ENCODE measurements at places on chromosomes 13 and 19. TPM values are rescaled to one million over a fixed set of nuclear protein-coding genes. Genes with fewer than 3 reads are reported as not detected.

Gene TUBB4A
- 0.86 TPM for polyA plus RNA-seq

Gene ZNF723
- polyA plus RNA-seq, result not detected

Gene KASH5
- not detected for polyA plus RNA-seq

Gene CEACAM8
- polyA plus RNA-seq, result not detected

Gene PRR36
- not detected for polyA plus RNA-seq

Gene ARHGAP45
- polyA plus RNA-seq, result 169 TPM

Gene ZNF792
- 17.2 TPM for polyA plus RNA-seq

DNA sequence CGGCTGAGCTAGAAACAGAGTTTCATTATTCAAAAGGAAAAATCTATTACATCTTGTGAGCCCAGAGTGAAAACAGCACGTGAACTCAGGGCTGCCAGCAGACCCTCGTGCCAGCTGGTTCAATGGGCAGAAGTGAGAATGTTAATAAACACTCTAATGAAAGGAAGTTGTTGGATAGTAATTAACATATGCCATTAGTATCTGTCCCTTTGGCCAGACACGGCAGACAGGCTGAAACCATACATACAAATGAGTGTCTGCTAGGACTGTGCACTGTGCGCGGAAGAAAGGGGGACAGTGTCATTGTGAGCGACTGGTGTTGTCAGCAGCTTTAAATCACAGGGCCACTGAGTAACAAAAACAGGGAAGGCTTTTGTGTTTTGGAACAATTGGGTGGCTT lies 121.9 kb upstream of the TSC22D1 start:
- H3K27ac ChIP-seq, result no peak overlapping the region
- no peaks in the 10 kb centered on the region for H3K4me1 ChIP-seq
- H3K36me3 ChIP-seq, result no peaks in the 10 kb centered on the region
- H3K27me3 ChIP-seq, result peaks cover 4% of the 10 kb centered on the region

GRCh38 chr19:35963514-35963913 lies 27.3 kb downstream of the LRFN3 start:
- no peak overlapping the region for H3K4me3 ChIP-seq
- no peaks in the 10 kb centered on the region for H3K36me3 ChIP-seq
- no peak overlapping the region for H3K27ac ChIP-seq
- peaks cover 28% of the 10 kb centered on the region for H3K4me1 ChIP-seq

DNA sequence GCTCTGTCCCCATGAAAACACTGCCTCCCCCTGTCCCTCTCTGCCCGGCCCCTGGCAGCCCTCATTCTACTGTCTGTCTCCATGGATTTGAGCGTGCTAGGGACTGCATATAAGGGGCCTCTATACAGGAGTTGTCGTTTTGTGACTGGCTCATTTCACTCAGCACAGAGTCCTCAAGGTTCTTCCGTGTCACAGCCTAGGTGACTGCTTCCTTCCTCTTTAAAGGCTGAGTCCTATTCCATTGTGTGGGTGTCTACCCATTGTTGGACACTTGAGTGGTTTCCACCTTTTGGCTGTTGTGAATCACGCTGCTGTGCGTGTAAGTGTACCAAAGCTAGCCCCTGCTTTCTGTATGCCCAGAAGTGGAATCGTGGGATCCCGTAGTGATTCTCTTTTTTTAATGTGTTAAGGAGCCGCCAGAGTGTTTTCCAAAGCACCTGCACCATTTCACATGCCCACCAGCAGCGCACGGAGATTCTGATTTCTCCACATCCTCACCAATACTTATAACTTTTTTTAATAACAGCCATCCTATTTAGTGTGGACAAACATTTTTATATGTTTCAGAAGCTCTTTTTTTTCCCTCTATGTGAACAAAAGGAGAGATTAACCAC lies 116.7 kb downstream of the COL4A2 start:
- H3K27me3 ChIP-seq, result peaks cover 10% of the 10 kb centered on the region
- no peak overlapping the region for H3K27ac ChIP-seq
- H3K4me3 ChIP-seq, result no peak overlapping the region
- DNase-seq, result no peak

GRCh38 chr13:105783261-105783660 lies 752.2 kb downstream of the EFNB2 start:
- no peaks in the 10 kb centered on the region for H3K36me3 ChIP-seq
- no peaks in the 10 kb centered on the region for H3K4me1 ChIP-seq
- no peak overlapping the region for H3K4me3 ChIP-seq
- H3K27ac ChIP-seq, result no peak overlapping the region
- no peaks in the 10 kb centered on the region for H3K27me3 ChIP-seq

DNA sequence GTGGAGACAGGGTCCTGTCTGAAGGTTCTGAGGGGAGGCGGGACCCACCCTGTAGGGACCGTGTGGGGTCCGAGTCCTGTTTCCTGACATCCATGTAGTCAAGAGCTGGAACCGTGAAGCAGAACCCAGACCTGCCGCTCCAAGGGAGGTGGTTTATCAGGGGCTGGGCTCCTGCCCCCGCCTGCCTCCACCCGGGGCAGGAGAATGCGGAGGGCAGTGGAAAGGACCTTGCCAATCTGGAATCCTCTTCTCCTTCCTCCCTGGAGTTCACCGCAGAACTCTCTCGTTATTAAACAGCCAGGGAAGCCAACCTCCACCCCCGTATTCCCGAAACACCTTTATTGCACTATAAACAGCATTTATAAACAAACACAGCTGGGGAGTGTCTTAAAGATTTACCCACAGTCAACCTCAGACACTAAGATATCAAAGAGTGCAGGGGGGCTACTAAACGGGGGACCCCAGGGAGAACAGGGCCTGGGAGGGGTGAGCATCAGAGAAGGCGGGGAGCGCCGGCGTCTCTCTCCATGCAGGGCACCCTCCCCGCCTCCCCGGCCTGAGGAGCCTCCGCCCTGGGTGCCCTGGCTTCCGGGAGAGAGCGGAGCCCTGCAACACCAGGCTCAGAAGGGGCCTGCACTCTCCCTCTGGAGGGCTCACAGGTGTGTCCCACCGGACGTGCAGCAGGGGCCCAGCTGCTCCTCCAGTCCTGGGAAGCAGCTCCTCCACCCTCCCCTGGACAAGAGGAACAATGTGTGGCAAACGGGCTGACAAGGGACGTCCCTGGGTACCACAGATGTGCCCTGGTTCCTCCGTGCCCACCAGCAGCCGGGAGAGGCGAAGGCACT lies 3.6 kb downstream of the C2CD4C start:
- H3K27me3 ChIP-seq, result no peaks in the 10 kb centered on the region
- H3K36me3 ChIP-seq, result no peaks in the 10 kb centered on the region
- H3K4me1 ChIP-seq, result peaks cover 6% of the 10 kb centered on the region
- H3K4me3 ChIP-seq, result no peak overlapping the region
- no peak for DNase-seq
- no peak overlapping the region for H3K27ac ChIP-seq

DNA sequence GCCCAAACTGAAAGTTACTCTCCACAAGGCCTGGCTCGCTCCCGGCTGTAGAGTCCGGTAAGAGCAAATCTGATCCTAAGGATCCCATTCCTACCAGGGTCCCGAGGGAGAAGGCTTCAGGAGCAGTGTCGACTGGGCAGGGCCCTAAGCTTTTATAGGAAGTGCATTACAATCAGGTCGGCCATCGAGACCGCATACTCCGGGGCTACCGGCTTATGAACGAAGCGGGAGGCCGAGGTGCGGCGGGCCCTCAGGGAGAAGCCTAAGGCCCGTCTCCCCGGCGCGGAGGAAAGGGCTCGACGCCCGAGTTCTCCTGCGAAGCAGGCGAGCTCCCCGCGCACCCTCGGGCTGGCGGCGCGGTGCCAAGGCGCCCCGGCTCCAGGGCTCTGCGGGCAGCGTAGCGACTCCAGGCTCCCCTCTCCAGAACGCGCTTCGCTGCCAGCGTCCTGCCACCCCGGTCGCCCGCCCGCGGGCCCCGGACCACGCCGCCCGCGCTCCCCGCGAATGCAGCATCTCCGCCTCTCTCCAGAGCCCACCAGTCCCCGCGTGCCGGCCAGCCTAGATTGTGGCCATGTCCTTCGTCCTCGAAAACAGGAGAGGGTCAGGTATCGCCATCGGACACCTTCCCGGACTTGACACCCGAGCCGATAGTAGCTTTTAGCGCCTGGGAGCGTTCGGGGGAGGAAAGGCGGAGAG lies 1.4 kb downstream of the EFNB2 start:
- H3K4me3 ChIP-seq, result peak overlapping the region; percentile 82
- H3K4me1 ChIP-seq, result peaks cover 19% of the 10 kb centered on the region
- DNase-seq, result peak; percentile 18
- H3K36me3 ChIP-seq, result no peaks in the 10 kb centered on the region
- peaks cover 31% of the 10 kb centered on the region for H3K27me3 ChIP-seq
- no peak overlapping the region for H3K27ac ChIP-seq

- H3K36me3 ChIP-seq, result no peaks in the 10 kb centered on the region
- DNase-seq, result no peak
- no peaks in the 10 kb centered on the region for H3K4me1 ChIP-seq
- no peaks in the 10 kb centered on the region for H3K27me3 ChIP-seq
These were observed 53.0 kb upstream of the TPM4 start for GRCh38 chr19:16023146-16023915.

DNA sequence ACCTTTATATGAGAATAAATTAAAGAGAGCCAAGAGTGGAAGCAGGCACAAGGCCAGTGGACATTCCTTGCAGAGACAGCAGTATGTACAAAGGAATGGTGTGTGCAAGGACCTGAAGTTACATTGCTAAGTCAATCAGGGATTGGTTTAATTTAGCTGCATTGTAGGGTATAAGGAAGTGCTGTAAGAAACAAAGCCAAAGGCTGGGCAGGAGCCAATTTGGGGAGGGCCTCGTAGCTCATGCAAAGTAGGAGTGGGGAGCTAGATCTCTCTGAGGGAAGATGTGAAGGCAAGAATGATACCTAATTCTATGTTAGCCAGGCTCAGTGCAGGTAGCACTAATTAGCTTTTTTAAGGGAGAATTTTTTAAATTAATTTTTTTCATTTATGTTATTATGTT lies 76.7 kb downstream of the SLAIN1 start:
- no peak for DNase-seq
- H3K27me3 ChIP-seq, result no peaks in the 10 kb centered on the region
- no peaks in the 10 kb centered on the region for H3K4me1 ChIP-seq
- no peak overlapping the region for H3K4me3 ChIP-seq

DNA sequence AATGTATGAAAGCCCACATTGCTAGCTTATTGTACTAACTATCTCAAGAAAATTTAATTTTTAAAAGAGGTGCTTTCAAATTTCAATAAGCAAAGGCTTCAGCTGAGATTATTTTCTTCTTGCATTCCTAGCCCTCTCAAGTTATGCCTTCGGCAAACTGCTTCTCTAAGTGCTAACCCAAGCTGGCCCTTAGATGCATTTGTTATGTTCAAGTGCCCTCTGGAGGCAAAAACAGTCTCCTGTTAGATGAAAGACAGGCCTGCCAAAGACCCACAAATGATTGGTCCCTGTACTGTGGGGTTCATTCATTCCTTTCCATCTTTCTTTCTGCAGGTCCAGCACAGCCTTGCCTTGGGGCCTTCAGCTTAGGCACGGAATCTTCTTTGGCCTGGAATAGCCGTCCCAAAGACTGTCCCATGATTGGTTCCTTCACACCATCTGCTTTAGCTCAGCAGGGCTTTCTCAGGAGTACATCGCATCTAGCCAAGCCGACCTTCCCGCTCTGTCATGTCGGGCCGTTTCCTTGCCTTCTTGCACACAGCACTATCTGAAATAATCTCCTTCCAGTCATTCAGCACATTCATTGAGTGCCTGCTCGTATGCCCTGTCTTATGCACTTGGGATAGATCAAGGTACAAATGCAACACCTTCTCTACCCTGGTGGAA lies 26.4 kb upstream of the TPTE2 start:
- H3K4me3 ChIP-seq, result peak overlapping the region; percentile 80
- peaks cover 17% of the 10 kb centered on the region for H3K36me3 ChIP-seq
- H3K4me1 ChIP-seq, result peaks cover 27% of the 10 kb centered on the region
- peak; percentile 20 for DNase-seq

DNA sequence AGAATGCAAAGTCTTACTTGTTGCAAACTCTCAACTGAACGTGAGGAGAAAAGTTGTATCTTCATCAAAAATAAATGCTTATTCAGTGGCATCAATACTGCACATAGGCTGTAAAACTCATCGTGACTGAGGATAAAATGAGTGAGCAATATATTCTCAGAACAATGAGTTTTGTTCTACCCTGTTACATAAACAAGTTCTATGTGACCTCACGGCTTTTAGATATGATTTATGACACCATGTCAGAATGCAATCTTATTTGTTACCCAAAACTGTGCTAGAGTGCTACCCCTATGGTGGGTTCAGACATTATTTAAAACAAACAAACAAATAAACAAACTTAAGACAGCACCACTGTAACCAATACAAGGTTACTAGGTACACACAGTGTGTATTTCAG lies 55.4 kb downstream of the FOXO1 start:
- H3K4me3 ChIP-seq, result no peak overlapping the region
- H3K27ac ChIP-seq, result peak overlapping the region; percentile 100
- H3K4me1 ChIP-seq, result peaks cover 62% of the 10 kb centered on the region
- DNase-seq, result no peak
- peaks cover 6% of the 10 kb centered on the region for H3K36me3 ChIP-seq
- peaks cover 2% of the 10 kb centered on the region for H3K27me3 ChIP-seq

- DNase-seq, result no peak
- peaks cover 62% of the 10 kb centered on the region for H3K4me1 ChIP-seq
- H3K27me3 ChIP-seq, result peaks cover 7% of the 10 kb centered on the region
- peak overlapping the region; percentile 94 for H3K27ac ChIP-seq
- H3K36me3 ChIP-seq, result peaks cover 4% of the 10 kb centered on the region
These were observed 473 bp upstream of the ITM2B start for GRCh38 chr13:48232420-48233045.

DNA sequence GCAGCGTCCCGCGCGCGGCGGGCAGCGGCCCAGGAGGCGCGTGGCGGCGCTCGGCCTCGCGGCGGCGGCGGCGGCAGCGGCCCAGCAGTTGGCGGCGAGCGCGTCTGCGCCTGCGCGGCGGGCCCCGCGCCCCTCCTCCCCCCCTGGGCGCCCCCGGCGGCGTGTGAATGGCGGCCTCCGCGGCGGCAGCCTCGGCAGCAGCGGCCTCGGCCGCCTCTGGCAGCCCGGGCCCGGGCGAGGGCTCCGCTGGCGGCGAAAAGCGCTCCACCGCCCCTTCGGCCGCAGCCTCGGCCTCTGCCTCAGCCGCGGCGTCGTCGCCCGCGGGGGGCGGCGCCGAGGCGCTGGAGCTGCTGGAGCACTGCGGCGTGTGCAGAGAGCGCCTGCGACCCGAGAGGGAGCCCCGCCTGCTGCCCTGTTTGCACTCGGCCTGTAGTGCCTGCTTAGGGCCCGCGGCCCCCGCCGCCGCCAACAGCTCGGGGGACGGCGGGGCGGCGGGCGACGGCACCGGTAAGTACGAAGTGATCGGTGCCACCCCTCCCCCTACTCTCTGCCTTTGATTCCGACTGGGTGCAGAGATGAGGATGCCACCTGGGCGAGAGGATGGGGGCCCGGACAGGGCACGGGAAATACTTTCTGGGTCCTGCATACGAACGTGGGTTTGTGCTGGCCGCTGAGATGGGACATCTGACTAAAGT lies 874 bp downstream of the TRIM28 start:
- H3K36me3 ChIP-seq, result peaks cover 4% of the 10 kb centered on the region
- H3K4me3 ChIP-seq, result peak overlapping the region; percentile 91
- no peak for DNase-seq
- H3K4me1 ChIP-seq, result peaks cover 37% of the 10 kb centered on the region
- peaks cover 28% of the 10 kb centered on the region for H3K27me3 ChIP-seq

GRCh38 chr19:8174706-8175105 lies 25.3 kb upstream of the FBN3 start:
- H3K27me3 ChIP-seq, result peaks cover 2% of the 10 kb centered on the region
- no peaks in the 10 kb centered on the region for H3K36me3 ChIP-seq
- DNase-seq, result no peak
- H3K4me1 ChIP-seq, result peaks cover 3% of the 10 kb centered on the region
- H3K4me3 ChIP-seq, result no peak overlapping the region
- no peak overlapping the region for H3K27ac ChIP-seq

All from immature natural killer cell (primary cell).